ENCODE measurements at places on chromosomes 13 and 19.

GRCh38 chr19:17234911-17235299 lies 8.9 kb downstream of the OCEL1 start:
- DNase-seq: peak; percentile 66

- DNase-seq: no peak
Measured at GRCh38 chr13:100811928-100812327, 137.3 kb upstream of the TMTC4 start.

DNA sequence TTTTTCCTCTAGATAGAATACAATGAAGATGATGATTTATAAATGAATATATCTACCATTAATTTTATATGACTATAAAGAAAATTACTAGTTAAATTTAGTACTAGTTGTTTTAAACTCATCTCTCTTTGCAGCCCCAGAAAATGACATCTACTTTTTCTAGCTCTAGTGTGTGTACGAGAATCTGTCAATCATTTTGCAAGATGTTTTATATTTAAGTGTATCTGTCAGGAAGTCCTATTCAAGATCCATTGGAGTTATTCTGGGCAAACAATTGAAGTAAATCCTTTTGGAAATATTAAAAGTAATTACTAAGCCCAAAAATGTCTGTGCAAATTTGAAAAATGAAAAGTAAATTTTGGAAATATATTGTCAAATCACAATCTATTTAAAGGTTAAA lies 144.3 kb upstream of the PCDH9 start:
- DNase-seq: no peak

- no peak for DNase-seq
Measured at GRCh38 chr19:3575260-3575741, 2.6 kb downstream of the HMG20B start.

DNA sequence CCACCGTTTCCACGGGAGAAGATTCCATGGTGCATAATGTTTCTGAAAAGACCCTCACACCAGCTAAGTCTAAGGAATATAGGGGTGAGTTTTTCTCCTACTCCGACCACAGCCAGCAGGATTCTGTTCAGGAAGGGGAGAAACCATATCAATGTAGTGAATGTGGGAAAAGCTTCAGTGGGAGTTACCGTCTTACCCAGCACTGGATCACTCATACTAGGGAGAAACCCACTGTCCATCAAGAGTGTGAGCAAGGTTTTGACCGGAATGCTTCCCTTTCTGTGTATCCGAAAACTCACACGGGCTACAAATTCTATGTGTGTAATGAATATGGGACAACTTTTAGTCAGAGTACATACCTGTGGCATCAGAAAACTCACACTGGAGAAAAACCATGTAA lies 19.1 kb downstream of the ZNF473 start:
- no peak for DNase-seq

- DNase-seq: peak; percentile 58
Measured at GRCh38 chr19:55283548-55284377, at the start of gene BRSK1. BRSK1 (plus strand) TSS chr19:55283997; CDS start chr19:55284443, 446 bp downstream.

DNA sequence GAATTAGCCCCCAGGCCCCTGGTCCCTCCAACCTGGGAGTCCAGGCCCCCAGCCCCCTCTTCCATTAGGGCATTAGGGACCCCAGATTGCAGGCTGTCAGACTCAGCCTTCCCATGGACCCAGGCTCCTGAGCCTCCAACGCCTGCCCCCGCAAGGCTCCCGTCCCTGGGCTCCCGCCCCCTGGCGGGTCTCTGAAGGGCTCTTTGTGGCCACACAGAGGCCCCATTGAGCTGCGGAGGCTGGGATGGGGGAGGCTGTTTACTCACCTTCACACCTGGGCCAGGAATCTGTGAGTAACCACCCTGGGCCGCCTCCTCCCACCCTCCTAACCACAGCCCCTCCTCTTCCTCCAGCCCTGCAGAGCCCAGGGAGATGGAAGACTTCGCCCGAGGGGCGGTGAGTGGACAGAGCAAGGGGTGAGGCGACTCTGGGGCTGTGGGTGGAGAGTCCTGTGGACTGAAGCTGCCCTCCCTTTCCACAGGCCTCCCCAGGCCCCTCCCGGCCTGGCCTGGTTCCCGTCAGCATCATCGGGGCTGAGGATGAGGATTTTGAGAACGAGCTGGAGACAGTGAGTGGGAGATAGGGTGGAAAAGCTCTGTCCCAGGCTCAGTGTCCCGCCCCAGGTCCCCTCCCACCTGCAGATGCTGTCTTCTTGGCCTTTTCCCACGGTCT lies 4.9 kb downstream of the ARHGEF1 start:
- DNase-seq: peak; percentile 91

DNA sequence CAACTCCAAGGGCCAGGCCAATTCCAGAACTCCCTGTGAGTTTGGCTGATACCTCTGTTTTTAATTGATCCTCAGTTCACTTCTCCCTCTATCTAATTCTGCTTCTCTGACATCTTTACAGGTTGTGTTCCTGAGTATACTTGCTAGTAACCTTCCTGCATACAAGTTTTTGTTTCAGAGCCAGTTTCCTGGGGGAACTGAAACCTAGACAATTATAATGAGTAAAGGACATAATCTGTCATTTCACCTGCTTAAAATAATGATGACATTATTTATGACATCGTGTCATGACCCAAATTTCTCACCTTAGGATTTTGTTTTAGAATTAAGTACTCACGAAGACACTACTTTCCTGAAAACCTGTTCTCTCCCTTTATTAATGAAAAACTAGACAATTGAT lies 12.5 kb upstream of the MYCBP2 start:
- no peak for DNase-seq

DNA sequence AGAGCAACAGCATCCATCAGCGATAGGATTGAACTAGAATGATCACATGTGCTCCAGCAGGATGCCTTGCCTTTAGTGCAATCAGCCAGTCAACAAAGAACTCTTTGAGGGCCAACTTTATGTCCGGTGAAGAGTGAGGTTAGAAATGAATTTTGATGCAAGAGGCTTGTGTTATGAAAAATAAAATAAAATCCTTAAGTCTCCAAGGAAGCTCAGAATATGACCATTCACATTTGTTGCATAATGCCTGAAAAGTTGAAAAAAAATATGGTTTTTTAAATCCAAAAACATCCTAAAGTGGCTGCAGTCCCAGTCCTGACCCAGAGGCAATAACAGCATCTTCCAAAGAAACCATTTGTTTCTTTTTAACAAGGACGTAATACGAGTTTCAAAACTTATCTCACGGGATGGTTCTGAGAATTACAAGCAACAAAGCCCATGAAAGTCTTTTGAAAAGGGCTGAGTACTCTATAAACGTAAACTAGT lies 61.3 kb downstream of the DCLK1 start:
- no peak for DNase-seq

GRCh38 chr19:12695997-12696365 lies 450 bp downstream of the FBXW9 start:
- no peak for DNase-seq

DNA sequence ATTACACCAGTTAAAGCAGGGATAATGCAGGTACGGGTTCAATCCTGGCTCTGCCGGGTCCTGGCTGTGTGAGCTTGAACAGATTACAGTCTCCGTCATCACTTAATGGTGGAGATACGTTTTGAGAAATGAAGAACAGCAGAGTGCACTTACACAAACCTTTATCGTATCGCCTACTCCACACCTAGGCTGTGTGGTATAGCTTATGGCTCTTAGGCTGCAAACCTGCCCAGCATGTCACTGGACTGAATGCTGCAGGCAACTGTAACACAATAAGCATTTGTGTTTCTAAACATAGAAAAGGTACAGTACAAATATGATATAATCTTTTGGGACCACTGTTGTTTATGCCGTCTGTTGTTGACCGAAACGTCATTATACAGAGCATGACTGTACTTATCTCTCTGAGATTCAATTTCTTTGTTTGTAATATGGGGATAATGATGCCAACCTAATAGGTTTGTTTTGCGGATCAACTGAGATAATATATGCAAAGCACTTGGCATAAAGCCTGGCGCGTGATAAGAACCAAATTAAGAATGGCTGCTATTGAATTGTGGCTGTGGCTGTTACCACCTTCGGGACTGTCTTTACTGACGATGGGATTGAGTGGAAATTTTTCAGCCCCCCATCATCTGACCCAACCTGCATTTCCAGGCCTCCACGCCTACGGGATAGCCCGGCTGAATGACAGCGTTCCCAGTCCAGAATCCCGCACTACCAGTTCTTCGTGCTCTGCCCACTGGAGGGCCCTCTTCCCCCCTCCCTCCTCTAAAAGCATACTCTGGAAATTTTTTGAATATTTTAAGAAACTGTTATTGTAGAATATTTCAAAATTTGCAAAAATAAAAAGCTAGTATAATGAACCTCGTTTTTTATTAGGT lies 11.2 kb downstream of the KRTDAP start:
- DNase-seq: no peak

- no peak for DNase-seq
Measured at GRCh38 chr13:36258831-36259230, 38.8 kb downstream of the CCDC169 start.

DNA sequence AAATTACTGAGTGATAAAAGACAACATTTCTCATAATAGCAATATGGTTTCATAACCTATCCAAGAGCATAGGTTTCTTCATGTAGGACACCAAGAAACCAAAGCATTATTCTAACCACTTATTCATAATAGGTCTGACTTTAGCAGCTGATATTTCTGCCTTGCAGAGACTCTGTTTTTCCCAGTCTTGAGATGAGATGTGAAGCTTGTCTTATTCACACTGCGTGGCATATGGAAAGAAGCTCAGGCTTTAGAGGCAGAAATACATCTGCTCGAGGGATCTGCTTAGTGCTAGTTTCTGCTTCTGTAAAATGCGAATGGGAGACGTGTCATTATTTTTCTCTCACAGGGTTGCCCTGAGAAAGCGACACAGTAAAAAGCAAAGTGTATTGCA lies 232.0 kb upstream of the SPRY2 start:
- DNase-seq: no peak

GRCh38 chr13:24670961-24671381 lies 9.2 kb upstream of the ATP12A start:
- DNase-seq: no peak

DNA sequence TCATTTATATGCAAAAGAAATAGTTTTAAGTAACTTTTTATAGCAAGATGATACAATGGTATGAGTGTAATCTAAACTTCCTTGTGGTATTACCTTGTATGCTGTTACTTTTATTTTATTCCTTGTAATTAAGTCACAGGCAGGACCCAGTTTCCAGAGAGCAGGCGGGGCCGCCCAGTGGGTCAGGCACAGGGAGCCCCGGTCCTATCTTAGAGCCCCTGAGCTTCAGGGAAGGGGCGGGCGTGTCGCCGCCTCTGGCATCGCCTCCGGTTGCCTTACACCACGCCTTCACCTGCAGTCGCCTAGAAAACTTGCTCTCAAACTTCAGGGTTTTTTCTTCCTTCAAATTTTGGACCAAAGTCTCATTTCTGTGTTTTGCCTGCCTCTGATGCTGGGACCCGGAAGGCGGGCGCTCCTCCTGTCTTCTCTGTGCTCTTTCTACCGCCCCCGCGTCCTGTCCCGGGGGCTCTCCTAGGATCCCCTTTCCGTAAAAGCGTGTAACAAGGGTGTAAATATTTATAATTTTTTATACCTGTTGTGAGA lies 10.2 kb downstream of the PLPPR3 start:
- DNase-seq: no peak

DNA sequence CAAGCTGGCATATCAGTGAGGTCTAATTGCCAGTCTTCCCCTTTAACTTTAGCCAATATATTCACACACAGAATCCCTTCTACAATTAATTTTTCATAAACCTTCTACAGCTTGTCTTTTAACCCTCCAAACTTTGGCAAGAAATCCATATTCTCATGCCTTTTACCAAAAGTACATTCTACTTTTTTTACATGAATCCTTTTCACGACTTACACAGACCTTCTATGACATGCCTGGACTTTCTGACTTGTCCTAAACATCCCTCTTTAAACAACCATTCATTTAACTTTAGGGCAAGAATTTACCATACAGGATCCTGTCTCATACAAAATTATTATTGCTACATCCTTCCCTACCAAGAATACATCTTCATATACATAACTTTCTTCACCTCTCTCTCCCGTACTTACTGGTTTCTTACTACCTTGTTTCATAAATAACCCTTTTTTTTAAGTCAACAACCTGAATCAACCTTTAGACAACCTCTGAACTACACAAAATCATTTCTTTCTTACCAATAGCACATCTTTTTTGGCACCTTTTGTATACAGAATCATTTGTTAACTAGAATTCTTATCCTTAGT lies 23.5 kb downstream of the ZNF544 start:
- no peak for DNase-seq

GRCh38 chr19:616062-616700 lies 17.2 kb downstream of the POLRMT start:
- no peak for DNase-seq

GRCh38 chr13:46382224-46382623 lies 4.8 kb downstream of the RUBCNL start:
- DNase-seq: no peak

DNA sequence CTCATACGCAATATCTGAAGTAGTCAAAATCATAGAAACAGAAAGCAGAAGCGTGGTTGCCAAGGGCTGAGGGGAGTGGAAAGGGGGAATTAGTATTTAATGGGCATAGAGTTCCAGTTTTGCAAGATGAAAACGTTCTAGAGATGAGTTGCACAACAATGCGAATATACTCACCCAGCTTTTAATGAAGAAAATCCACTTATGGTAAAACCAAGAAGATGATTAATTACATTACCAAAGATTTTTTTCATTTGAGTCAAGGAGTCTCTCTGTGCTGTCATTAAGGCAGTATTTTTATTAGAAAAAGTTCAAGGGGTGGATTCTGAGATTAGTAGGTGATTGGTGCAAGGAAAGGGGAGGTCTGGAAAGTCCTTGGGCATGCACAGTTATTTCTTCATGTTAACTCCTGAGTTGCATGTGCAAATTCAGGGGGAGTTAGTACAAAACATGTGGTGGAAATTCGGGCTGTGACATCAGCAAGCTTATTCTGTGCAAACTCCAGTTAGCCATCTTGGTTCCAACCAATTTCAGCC lies 6.9 kb upstream of the CBY2 start:
- DNase-seq: no peak

DNA sequence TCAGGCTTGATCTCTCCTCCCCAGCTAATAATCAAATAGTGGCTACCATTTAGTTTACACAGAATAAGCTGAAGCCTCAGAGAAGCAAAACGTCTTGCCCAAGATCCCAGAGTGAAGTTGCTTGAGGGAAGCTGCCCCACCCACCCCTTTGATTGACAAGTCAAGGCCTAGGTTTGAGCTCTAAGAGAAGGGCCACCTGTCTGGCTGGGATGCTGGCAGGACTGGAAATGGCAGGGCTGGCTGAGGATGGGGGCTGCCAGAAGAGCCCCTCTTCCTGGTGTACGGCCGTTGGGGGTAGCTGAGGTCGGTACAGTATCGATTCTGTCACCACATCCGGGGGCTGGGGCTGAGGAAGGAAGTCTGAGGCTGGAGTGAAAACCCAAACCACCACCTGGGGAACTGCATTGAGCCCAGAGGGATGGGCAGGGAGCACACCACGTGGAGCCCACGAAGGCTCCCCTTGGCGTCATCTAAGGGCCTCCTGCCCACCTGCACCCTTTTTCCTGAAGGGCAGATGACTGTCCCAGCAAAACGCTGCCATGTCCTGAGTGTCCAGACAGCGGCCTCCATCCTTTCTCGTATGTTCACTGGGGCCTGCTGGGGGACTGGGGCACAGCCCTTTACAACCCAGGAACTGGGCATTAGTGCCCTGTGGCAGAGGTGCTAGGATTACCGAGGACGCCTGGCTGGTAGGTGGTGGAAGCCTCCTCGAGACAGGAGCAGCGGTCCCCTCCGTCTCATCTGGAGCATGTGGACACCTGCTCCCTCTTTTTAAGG lies 1.4 kb upstream of the PRKD2 start:
- DNase-seq: peak; percentile 44

GRCh38 chr13:21663197-21663596 lies 7.7 kb upstream of the FGF9 start:
- DNase-seq: no peak
